Bone marrow (tissue), 2 donors: ENCODE measurements at places on chromosomes 7 and 10.
A peak's percentile ranks its signal among the peaks of the same experiment; 100 is the strongest.

DNA sequence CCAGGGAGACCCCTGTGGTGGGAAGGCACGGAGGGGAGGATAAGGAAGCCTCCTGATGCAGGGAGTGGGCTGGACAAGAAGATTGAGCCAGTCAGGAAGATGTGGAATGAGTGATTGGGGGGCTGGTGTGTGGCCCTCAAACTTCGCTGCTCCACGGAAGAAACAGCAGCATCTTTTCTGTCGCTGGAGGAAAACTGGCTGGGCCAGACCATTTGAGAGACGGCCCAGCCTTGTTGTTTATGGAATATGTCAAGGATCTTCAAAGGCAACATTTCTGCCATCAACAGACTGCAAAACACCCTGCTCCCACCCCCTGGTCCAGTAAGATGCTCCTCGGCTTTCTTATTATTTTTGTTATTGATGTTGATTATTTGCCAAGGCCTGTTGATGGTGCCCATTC, 29.4 kb downstream of the PALD1 start:
- no peak for DNase-seq

DNA sequence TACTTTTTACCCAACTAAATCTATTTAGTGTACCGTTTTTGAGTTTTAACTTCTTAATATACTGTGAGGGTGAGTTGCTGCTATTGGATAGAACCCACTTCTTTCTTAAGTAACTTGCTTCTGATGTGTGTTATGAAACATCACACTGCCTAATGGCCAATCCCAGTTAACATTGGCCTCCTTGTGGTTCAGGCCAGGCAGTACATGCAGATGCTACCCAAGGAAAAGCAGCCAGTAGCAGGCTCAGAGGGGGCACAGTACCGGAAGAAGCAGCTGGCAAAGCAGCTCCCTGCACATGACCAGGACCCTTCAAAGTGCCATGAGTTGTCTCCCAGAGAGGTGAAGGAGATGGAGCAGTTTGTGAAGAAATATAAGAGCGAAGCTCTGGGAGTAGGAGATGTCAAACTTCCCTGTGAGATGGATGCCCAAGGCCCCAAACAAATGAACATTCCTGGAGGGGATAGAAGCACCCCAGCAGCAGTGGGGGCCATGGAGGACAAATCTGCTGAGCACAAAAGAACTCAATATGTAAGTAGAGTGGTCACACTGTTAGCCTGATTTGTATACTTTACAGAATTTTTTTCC, 39.7 kb downstream of the TES start:
- DNase-seq: no peak

GRCh38 chr7:100885440-100886141, 3.9 kb downstream of the UFSP1 start:
- no peak for DNase-seq

DNA sequence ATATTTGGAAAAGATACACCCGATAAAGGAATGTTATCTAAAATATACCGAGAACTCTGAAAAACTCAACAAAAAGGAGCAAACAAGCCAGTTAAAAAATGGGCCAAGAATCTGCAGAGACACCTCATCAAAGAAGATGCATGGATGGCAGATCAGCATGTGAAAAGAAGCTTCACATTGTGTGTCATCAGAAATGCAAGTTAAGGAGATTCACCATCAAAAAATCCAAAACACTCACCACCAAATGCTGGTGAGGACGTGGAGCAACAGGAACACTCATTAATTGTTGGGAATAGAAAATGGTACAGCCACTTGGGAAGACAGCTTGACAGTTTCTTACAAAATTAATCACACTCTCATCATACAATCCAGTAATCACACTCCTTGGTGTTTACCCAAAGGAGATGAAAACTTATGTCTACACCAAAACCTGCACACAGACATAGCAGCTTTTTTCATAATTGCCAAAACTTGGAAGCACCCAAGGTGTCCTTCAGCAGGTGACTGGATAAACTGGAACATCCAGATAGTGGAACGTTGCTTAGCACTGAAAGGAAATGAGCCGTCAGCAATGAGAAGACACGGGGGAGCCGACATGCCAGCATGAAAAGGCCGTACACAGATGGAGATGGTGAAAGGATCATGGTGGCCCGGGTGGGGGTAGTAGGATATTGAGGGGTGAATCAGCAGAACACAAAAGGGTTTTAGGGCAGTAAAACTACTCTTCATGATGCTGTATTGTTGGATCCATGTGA, 27.9 kb upstream of the PWWP2B start:
- DNase-seq: no peak

DNA sequence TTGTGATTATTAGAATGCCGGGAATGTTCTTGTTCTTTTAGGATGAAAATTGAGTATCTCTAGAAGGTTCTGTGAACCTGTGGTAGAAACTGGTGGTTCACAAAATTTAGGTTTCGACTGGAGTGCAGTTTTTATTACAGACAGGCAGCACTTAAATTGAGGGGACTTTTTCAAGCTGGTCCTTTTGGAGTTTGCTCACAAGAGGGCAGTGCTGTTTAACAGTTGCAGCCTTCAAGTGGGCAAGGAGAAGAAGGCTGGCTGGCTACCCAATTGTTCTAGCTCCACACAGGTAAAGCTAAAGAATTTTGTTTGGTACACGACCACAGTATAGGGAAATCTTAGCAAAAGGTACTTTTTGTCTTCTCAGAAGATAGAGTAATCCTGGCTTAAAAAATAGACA, 233.6 kb downstream of the SNX13 start:
- DNase-seq: no peak

DNA sequence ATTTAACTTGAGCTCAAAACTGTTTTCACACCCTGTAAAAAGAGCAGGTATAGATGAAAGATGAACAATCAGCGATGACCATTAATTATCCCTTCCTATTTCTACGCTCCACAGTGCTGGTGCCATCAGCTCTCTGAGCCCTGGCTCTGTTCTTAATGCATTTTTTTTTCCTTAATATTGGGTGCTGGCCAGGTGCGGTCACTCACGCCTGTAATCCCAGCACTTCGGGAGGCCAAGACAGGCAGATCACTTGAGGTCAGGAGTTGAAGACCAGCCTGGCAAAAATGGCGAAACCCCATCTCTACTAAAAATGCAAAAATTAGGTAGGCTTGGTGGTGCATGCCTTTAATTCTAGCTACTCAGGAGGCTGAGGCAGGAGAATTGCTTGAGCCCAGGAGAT, 4.2 kb downstream of the STEAP4 start:
- no peak for DNase-seq

GRCh38 chr7:17593819-17594419, 295.5 kb downstream of the AHR start:
- no peak for DNase-seq

DNA sequence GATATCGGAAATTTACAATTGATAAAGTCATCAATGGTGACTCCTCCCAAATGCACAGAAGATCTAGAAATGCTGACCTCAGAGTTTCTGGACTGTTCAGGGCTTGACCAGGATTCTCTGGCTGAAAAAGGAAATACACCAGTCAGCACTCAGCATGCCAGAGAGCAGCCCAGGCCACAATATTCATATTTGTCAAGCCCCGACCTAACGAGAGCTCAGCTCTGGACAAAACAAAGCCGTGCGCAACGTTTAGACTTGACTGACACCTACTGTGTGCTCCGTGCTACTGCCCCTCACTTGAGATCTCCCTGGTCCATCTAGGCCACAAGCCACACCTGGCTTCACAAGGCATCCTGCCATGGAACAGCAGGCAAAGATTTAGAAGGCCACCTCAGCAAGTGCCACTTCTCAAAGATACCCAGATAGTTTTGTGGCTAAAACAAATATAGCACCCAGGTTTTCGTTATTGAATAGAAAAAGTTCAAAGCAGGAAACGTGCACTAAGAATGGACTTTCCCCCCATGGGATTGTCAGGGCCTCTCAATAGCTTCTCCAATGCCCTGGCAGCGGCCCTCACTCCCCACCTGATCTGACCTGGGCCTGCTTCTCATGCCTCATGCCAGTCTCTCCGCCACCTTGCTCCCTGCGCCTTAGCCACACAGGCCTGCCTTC, 218.3 kb downstream of the FAM107B start:
- DNase-seq: no peak

DNA sequence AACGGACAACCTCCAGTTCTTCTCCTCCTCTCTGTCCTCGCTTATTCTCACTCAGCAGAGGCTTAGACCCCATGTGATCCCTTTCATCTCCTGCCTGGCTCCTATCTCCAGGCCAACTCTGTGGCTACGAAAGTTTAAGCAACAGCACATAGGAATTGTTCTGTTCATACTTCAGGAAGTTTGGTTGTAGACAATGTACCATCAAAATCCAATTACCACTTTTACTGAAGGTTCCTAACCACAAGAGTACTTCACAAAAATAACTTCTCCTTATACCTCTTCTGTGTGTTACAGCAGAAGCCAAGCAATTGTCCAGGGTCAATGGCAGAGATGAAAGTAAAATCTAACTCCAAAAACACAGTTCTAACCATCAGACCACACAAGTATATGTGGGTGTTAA, 80.0 kb downstream of the SLC25A13 start:
- DNase-seq: peak; percentile 3

- no peak for DNase-seq
Measured at GRCh38 chr10:128916383-128916782, 550.7 kb upstream of the MGMT start.

DNA sequence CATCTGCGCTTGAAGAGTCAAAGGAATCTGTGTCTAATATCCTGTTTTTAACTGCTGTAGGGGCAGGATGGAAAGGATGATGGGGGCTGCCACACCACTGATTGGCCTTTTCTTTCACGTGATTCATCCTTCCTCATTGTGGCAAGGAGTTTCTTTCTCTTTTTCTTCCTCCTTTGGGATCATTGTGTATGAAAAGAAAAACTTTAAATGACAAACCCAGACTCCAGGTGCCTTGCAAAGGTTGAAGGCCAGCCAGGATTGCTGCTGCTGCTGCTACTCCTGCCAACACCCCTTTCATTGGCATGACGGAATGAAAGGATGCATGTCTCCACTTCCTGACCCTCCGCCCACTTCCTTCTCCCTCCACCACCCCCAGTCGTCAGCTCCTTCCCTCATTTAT, 6.5 kb upstream of the OIT3 start:
- DNase-seq: no peak

DNA sequence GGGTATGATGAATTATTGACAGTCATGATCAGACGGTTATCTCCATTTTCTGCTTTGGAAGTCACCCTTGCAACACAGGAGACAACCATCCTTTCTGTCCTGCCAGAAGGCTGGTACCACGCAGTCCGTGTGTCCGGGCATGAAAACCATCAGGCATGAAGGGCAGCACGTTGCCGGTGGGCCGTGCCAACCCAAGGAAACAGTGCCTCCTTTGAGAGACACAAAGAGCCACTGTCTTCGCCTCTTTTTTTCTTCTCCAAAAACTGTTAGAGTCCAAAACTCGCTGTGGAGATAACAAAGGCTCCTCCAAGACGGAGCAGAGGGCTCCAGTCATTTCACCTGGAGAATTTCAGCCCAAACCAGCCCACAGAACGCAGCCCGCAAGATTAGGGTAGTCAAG, 60.4 kb upstream of the ARHGAP21 start:
- no peak for DNase-seq

DNA sequence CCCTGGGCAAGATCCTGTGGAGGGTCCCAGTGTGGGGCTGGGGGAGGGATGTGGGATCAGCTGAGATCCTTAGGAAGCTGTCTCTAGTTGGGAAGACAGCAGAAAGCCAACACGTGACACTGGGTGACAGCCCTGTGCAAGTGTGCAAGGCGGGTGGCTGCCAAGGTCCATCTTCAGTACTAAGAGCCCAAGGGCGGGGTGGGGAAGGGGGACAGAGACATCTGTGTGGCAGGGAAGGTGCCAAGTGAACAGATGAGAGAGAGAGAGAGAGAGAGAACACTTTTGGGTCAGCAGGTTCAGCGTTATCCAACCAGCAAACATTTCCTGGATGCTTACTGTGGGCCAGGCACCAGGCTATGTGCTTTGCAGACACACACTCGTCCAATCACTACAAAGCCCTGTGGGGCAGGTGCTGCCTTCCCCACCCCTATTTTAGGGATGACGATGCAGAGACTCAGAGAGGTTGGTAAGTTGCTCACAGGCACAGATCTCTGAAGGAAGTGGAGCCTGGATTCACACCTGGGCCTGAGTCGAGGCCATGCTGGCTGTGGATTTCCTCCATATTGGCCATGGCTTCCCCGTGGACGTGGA, 135.7 kb downstream of the GRK5 start:
- no peak for DNase-seq

DNA sequence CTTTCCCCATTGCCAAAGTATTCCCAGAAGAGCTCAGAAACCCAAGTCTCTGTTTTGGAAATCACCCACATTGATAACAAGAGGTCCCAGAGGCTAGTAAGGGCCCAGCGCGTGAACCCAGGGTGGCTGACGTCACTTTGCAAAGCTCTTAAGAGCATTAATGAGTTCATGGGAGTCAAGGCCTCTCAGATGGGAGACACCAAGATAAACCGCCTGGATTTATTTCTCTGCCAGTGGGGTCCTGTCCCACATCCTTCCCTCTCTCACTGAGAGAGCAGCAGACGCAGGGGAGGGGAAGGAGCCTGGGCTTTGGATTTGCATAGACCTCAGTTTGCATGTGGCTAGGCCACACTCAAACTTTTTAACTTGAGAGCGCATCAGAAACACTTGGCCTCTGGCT, 184.8 kb upstream of the PDE1C start:
- DNase-seq: no peak

DNA sequence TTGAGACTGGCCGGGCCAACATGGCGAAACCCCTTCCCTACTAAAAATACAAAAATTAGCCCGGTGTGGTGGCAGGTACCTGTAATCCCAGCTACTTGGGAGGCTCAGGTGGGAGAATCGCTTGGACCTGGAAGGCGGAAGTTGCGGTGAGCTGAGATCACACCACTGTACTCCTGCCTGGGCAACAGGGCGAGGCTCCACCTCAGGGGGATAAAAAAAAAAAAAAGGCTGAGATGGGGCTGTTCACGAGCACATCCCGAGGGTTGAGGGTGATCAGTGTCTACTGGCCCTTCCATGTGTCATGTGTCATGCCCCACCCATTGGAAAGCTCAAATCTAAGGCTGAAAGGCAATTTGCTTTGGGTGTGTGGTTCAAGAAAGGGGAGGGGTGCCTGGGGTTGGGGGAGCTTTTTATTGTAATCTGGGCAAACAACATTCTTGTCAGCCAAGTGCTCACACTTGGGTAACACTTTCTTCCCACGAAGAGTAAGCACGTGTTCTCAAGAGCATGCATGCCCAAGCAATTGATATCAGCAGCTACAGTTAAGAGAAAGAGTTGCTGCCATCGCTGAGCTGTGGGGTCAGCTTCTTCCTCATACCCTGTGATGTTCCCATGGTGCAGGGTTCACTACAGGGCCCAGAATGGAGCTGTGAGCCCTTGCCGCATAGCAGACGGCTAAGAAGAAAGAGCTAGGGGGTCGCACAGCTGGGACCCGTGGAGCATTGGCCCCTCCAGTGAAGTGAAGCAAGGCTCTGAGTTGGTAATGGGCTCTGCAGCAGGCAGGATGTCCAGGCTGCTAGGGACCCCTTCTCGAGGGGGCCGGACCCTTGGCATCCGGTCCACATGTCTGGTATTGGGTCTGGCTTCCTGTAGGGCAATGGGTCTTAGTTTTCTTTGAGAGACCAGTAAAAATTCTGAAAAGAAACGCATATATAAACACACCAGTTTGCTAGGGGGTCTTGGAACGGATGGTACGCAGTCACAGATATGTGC, 9.9 kb upstream of the ACSL5 start:
- no peak for DNase-seq

- DNase-seq: peak; percentile 82
Measured at GRCh38 chr10:110460111-110460809, 37.4 kb upstream of the DUSP5 start.
